ENCODE measurements at places on chromosomes 7 and 10.

- no peak for DNase-seq
Observed at GRCh38 chr10:97805096-97805884, 33.5 kb upstream of the SFRP5 start.

DNA sequence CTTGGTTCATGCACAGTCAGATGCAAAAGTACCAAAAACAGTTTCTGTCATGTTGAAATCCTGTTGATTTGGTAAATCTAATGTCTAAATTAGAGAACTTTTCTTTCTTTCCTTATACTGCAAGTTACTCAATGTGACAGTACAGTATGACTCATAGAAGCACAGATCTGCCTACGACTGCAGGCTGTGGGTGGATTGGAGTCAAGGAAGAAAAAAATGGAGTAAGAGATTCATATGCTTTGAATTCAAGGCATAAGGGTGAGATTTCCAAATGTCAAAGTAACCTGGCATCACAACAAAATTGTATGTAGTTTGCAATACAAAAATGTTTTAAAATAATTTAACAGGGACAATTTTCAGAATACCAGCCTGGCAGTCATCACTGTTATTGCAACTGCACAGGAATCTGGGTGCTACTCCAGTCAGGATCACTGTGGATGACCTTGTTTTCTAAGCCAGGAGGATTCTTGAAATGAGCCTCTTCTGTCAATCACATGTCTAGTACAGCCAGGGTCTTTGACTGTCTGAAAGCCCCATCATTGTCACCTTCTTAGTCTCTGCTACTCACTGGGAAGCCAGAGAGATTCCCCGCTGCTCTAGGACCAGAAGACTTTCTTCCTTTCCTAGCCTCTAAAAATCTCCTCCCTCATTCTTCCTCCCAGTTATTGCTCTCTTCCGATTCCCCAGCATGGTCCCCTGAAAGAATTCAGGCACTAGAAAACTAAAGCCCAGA lies 83.6 kb downstream of the CD36 start:
- no peak for DNase-seq

GRCh38 chr10:69392481-69393000 lies 24.2 kb downstream of the TACR2 start:
- no peak for DNase-seq

DNA sequence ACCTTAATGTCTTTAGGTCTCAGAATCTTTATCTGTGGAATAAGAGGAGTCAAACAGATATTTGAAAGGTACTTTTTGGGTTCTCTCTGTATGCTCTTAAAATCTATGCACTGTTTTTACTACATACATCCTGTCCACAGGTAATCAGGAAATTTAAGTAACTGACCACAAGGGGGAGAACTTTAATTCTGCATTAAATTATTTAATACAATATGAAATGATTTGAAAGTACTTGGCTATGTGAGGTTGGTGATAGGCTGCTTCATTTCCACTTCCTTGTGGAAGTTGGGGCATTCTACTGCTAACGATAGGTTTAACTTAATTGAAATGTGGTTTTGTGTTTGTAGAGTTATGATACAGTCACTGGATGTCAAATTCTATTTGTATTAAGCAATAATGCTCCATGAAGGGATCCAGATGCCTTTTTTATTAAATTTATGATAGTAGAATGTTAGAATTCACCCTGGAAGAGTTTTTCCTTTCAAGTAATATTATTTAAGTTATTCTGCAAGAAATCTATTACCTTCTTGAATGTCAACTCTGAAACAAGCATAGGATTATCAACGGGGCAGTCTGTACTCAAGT lies 6.0 kb downstream of the TEX47 start:
- DNase-seq = no peak

DNA sequence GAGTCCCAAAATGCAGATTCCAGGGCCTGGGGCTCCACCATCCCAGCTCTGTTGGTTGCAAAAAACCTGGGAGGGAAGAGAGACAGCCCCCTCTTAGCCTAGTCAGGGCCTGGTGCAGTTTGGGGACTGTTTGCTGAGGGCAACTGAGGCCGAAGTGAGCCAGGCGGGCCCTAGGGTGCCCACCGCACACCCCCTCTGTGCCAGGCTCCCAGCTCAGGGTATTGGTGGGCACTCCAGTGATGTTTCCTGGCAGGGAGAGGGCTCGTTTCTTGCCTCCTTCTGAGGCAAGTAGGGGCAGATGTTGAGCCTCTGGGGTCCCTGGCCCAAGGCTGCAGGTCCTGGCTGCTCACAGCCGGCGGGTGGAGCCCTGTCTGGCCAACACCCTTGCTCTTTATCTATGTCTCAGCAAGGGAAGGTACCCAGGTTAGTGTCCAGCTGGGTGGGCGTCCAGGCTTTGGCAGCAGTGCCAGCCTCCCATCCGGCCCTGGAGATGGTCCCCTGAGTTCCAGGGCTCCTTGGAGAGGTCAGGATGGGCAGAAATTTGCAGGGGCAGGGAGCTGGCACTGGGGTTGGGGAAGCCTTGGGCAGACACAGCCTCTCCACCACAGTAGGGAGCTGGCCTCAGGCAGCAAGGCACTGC lies 37.8 kb downstream of the KCTD7 start:
- no peak for DNase-seq

DNA sequence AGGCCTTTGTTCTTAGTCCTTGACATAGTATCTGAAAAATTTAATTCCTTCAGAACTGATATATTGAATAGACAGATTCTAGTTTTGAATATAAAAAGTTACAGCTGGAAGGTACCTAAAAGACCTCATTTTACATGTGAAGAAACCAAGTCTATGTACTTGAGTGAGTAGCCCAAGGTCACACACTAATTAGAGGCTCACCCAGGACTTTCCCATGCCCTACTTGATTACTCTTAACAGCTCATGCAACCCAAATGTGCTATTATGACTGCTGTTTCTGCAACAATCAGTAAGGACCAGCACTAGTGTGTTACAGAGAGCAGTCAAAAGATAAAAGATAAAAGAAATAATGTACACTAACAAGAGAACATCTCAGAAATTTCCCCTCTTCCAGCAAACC lies 40.7 kb upstream of the BET1 start:
- DNase-seq = no peak
